ENCODE measurements at places on chromosomes 11 and 22.

- peak; percentile 62 for DNase-seq
Measured at GRCh38 chr11:73295241-73295995, 12.7 kb upstream of the ARHGEF17 start.

- no peak for DNase-seq
Measured at GRCh38 chr22:50419116-50419515, 55.7 kb downstream of the SBF1 start.

DNA sequence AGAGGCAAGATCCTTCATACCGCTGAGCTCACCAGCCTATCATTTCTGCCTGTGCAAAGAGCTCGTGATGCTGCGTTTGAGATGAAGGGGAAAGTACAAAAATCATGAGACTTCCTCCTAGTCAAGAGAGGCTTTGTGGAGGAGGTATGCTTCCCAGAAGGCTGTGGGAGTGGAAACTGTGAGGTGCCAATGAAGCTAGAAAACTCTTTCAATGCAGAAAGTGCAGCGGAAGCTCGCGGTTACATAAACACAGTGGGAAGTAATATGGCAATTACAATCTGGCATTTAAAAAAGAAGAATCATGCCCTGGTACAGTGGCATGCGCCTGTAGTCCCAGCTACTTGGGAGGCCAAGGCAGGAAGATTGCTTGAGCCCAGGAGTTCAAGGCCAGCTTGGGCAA, 134.8 kb downstream of the EHF start:
- DNase-seq = no peak

- no peak for DNase-seq
Measured at GRCh38 chr11:132852361-132852760, 679.9 kb downstream of the OPCML start.

GRCh38 chr22:27135031-27135981, 477.9 kb downstream of the MIAT start:
- no peak for DNase-seq

DNA sequence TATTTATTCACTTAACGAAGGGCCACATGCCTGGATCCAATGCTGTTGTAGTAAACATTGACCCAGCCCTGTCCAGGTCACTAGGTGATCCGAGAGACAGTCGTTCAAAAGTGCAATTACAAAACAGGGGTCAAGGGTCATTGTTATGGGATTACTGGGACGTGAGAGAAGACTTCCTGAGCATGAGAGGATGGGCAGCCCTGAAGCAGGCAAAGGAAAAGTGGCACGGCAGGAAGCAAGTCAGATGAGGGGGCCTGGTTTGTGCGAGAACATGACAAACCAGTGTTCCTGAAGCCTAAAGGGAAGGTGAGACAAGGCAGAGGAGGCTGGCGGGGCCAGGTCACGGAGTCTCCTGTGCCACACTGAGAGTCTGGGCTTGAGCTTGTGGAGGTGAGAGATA, 15.8 kb upstream of the MMP20 start:
- DNase-seq = no peak

DNA sequence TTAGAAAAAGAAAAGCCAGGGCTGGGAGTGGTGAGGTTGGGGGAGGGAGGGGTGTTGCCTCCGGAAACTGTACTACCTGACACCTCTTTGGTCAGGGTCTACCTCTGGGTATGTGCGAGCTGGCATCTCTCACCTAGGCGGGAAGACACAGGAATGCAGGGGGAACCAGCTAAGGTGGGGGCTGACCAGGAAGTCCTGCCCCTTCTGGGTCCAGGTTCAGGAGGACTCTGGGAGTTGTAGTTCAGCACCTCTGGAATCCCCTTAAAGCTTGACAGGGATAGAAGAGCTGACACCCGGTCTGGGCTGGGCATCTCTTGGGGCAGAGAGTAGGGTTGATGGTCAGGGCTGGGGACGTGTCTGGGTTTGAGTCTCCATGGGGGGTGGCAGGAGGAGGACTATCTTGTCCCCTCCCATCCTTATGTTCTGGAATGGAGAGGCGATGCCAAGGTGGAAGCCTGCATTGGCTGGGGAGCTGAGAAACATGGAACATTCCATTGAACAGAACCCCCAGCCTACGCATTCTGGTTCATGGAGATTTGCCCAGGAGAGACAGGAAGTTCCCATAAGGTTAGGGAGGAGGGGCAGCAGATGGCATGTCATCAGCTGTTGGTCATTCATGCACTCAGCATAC, 2.1 kb upstream of the KIAA1671 start:
- DNase-seq = no peak

GRCh38 chr11:103051981-103052380, 40.0 kb downstream of the DCUN1D5 start:
- DNase-seq = no peak

DNA sequence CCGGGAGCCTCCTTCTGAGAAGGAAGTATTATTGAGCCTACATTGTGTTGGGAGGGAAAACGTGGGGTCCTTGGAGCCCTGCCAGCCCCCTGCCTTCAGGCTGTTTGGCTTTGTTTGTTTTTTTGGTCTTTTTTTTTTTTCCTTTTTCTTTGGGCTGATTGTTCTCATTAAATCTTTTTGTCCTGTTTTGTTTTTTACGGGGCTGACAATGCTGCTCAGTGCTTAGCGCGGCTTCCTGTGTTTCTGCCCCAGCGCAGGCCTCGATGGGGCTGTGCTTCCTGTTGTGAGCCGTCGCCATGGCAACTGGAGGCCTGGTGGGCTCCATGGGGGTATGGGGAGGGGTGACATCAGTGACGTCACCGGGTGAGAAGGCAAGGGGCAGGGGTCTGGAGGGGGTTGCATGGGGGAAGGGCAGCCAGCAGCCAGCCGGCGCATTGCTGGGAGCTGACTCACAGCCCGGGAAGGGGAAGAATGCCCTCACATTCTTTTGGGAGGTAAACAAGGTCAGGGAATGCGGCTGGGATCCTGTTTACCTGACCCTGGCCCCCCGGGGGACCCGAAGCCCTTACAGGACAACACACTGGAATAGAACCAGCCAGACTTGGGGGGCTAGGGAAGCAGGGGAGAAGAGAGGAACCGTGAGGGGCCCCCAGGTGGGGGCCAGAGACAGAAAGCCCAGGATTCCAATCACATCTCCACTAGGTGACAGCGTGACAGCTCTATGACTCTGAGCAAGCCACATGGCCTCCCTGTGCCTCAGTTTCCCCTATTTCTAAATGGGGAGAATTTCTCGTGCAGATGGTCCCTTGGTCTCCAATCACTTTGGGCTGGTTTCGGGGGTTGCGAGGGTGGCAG, 22.2 kb upstream of the CBX7 start:
- peak; percentile 83 for DNase-seq

- no peak for DNase-seq
Measured at GRCh38 chr22:23800297-23801237, 13.8 kb downstream of the SMARCB1 start.
